ENCODE measurements at places on chromosomes 6 and 20.

DNA sequence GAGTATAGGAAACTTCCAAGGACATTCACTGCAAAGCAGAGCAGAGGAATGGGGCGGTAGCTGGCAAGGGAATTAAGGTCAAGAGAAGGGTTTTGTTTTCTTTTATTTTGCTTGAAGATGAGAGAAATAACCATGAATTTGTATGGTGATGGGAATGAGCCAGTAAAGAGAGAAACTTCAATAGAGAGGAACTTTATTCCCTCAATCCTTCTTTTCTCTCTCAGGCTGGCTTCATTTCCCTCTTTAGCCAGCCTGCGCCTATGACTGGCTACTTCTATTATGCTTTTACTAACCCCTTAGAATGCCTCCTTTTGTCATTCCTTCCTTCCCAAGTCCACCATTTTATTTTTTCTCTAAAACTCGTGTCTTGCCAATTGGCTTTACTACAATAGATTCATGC, 101.4 kb upstream of the CEP85L start:
- no peak for DNase-seq

GRCh38 chr6:6926856-6927255, 180.9 kb upstream of the RREB1 start:
- no peak for DNase-seq

DNA sequence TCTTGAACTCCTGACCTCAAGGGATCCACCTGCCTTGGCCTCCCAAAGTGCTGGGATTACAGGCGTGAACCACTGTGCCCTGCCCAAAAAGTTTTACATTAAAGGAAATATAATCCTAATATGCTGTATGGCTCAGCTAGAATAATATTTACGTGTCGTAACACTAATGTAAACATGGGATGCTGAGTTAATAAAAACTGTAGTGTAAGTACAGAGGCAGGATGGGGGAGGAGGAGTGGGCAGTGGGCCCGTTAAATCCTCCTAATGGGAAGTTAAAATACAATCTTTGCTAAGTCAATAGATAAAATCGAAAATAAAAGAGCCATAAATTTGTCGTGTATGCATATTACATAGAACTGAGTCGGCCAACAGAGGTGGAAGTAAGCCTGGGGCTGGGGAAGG, 12.1 kb upstream of the IP6K3 start:
- DNase-seq: no peak

- no peak for DNase-seq
Measured at GRCh38 chr6:167855825-167856425, 29.2 kb downstream of the AFDN start.

GRCh38 chr20:58069207-58069606, 159.2 kb downstream of the ANKRD60 start:
- DNase-seq: no peak

DNA sequence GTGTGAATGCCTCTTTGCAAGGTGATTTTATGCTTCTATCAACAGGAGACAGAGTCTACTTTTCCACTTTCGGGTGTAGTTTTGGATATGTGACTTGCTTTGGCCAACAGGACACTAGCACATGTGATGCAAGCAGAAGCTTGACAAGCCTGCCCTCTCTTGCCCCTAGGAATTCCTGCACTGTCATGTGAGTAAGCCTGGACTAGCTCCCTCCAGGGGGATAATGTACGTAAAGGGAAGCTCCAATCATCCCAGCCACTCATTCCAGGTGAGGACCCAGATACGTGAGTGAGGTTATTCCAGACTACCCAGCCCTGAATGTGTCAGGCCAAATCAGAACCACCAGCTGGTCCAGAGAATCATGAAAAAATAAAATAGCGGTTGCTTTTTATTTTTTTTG, 33.3 kb downstream of the BEND3 start:
- no peak for DNase-seq

DNA sequence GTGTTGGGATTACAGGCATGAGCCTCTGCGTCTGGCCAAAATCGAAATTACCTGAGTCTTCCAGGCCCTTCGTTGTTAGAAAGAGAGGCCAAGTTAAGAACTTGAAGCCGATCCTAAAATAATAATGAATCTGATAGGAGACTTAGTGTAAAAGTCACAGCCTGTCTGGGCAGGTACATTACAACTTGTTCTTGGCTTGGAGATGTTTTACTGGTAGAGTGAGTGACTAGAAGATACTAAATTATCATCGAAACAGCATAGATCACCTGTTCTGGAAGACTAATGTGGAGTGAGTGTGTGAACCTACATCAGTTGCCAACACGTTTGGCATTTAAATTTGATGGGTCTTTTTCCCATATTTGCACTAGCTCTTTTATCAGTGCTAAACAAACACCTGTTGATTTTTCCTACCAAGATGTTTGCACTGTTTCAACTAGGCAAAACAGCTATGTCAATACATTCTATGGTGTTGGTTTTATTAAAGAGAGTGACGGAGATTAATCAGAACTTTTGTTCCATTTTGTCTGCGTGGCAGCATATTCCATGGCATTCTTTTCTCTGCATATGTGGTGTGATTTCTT, 4.6 kb upstream of the TMEM217 start:
- no peak for DNase-seq

- DNase-seq: no peak
Measured at GRCh38 chr6:118896339-118897136, 2.6 kb downstream of the ASF1A start.

GRCh38 chr6:7377961-7378360, 11.6 kb downstream of the CAGE1 start:
- DNase-seq: no peak

DNA sequence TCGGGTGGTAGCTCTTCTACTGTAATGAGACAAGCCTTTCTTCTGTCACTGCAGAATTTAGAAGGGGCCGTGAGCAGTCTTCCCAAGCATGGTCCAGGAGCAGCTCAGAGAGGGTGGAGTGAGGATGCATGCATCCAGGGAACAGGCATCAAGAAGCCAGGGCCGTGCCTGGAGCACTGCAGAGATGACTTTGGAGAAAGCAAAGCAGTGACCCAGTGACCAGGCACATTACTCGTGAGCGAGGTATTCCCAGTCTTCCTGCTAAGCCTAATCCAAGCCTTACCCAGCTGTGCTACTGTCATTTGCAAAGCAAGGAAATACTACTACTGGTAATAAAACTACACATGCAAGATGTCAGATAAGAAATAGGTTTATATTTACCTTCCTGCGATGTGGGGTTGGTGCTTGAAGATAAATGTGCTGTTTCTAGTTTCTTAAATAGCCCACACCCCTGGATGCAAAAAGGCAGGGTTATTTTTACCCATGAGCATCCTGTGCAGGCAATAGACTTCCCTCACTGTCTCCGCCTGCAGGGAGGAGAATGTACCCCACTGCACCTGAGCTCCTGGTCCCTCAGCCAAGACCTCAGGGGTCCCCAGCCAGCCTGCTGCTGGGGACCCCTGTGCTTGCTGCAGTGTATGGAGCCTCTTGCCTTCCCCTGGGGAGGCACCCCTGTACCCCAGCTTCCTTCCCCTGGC, 62.9 kb downstream of the SSR1 start:
- DNase-seq: no peak

DNA sequence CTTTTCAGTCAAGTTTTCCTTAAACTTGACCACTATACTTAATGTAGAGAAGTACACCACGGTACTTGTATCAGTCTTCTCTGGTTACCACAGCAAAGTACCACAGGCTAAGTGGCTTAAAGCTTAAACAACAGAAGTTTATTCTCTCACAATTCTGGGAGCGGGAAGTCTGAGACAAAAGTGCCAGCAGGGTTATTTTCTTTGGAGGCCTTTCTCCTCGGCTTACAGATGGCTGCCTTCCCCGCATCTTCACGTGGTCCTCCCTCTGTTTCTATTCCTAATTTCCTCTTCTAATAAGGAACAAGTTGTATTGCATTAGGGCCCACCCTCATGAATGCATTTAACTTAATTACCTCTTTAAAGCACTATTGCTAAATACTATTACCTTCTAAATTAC, 258.0 kb downstream of the PLCB1 start:
- no peak for DNase-seq

DNA sequence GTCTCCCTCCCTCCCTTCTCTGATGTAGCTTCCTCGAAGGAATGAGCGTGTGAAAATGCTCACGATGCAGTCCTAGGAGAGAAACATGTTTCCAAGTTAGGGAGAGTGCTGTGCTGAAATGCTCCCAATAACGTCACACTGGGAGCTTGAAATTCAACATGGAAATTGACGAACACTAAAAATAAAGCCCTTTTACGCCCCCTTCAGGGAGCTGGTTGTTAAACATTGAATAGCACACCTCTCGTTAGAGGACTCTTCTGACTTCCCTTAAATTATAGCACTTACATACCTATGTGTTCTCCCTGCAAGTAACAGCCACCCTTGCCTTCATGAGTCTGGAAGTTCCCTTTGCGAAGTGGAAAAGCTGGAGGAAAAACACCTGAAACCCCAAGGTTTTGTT, 88.6 kb downstream of the BFSP1 start:
- DNase-seq: no peak

DNA sequence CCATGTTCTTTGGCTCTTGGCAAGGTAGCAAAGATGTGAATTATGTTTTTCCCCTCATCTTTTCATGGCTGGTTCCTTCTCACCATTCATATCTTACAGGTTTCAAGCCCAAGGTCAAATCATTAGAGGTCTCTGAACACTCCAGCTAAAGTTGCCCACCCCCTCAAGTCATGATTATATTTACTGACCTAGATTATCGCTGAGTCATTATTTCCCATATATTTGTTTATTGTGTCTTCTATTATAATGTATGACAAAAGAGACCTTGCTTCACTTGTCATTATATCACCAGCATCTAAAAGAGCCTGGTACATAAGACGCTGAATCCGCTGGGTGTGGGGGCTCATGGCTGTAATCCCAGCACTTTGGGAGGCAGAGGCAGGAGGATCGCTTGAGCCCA, 12.4 kb downstream of the DSN1 start:
- no peak for DNase-seq

GRCh38 chr6:154380741-154381140, 24.1 kb upstream of the IPCEF1 start:
- DNase-seq: no peak

DNA sequence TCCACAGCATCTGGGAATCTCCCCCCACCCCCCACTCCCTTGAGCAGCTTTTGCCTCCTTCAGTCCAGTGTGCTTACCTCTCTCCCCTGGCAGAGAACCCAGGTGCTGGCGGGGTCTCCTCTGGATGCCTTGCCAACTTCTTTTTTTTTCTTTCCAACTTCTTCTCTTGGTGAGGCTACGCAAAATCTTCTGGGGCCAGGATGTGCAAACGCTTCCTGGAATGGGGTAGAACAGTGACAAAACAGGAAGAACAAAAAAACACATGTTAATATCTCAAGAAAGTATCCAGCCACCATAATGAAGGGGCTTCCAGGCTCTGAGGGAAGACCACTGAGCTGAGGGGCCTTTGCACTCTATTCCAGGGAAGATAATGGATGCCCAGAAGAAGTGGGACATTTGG, 53.9 kb upstream of the DDR1 start:
- DNase-seq: peak; percentile 40

GRCh38 chr6:139801571-139802321, 427.3 kb upstream of the CITED2 start:
- DNase-seq: no peak

GRCh38 chr6:112149236-112149635, 61.8 kb downstream of the FAM229B start:
- no peak for DNase-seq

GRCh38 chr20:24701668-24702067, 232.2 kb downstream of the SYNDIG1 start:
- DNase-seq: no peak

GRCh38 chr6:15876406-15876805, 213.6 kb upstream of the DTNBP1 start:
- DNase-seq: no peak

DNA sequence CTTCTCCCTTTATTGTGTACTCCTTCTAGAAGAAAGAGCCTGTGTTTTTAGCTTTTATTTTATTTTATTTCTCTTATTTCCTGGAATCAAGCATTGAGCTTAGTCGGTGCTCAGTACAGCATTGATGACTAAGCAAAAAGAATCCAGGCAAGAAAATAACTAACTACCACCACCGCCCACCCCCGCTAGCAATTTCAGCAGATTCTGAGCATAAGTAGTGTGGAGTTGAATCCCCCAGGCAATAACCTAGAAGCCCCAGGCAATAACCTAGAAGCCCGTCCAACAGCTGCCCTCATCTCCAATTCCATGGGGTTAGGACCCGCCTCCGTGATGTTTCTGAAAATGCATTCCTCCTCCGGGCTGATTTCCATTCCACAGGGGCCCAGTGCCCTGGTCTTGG, 258.0 kb upstream of the TAB2 start:
- no peak for DNase-seq

GRCh38 chr6:94645191-94645590, 932.1 kb upstream of the MANEA start:
- no peak for DNase-seq

- DNase-seq: no peak
Measured at GRCh38 chr20:2133318-2134183, 31.9 kb downstream of the STK35 start.

GRCh38 chr6:40928763-40929162, 110.3 kb downstream of the UNC5CL start:
- no peak for DNase-seq

DNA sequence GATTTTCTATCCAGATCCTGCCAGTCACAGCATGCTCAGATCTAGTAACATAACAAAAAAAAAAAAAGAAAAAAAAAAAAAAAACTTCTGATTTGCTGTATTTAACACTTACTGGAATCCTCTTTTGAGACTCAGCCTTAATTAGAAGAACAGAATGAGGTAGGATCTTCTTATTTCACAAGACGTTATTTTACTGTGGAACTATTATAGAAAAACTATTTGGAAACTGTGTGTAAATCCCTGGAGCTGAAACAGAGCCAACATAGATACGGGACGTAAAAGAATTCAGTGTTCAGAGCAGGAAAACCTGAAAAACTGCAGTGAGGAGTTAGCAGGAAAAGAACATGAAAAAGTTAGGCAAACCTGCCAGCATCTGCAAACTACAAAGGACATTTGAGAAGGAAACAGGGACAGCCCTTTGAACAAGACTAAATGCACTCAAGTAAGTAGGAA, 3.4 kb upstream of the ZNF217 start:
- no peak for DNase-seq

- no peak for DNase-seq
Measured at GRCh38 chr20:63378626-63379025, 17.5 kb upstream of the CHRNA4 start.

- DNase-seq: no peak
Measured at GRCh38 chr6:22737331-22737730, 168.0 kb downstream of the HDGFL1 start.

- DNase-seq: no peak
Measured at GRCh38 chr6:46491628-46492547, 639 bp upstream of the RCAN2 start.

DNA sequence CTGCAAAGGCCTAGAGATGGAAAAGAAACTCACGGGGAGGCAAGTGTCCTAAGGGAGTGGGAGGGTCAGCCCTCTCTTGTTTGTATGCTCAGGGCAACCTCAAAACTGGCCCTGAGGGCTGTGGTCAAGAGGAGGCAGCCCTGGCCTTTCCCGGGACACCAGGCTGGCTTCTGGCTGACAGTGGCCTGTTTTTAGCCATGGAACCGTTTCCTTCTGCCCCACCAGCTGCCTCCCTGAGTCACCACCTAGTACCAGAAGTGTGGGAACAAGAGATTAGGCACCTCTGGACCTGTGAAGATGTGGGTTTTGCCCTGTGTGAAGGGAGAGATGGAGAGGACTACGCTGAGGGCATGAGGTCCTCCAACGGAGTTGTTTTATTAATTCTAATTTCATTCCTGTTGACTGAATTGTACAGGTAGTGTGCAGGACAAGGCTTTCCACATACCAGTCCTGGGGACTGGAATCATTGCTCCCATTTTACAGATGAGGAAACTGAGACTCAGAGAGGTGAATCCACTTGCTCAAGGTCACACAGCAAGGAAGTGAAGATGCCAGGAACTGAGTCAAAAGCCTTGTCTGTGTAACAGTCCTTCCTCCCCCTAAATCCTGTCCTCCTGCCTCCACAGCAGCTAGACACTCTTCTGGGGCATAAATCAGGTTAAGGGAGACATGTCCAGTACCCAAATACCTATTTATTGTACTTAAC, 5.5 kb downstream of the FOXS1 start:
- DNase-seq: no peak
